ENCODE measurements at places on chromosomes 2 and 18.

DNA sequence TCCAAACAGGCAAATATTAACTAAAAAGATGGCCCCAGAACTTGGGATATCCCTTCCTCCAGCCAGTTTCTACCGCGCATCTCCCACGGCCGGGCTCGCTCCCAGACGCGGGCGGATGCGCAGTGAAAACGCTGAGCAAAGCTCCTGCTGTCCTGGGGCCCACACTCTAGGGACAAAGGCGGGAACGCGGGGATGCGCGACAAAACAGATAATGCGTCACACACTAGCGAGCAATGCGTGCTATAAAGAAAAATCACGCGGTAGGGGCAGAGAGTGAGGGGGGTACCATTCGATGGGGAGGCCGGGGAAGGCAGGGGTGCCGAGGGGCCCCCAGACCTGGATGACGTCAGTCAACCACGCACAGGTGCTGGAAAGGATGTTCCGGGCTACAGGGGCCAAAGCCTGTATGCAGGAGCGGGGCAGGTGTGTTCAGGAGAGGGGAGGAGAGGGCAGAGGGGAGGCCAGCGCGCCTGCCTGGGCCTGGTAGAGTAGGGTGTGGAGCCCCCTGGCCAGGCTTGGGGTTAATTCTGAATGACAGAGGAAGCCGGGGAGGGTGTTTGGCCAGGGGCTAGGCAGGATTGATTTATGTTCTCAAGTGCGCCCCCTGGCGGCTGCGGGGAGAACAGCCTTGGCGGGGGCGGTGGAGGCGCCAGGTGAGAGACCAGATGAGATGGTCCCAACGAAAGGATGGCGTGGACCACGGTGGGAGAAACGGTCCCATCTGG lies 14.9 kb upstream of the ITM2C start:
- peak; percentile 31 for ATAC-seq

DNA sequence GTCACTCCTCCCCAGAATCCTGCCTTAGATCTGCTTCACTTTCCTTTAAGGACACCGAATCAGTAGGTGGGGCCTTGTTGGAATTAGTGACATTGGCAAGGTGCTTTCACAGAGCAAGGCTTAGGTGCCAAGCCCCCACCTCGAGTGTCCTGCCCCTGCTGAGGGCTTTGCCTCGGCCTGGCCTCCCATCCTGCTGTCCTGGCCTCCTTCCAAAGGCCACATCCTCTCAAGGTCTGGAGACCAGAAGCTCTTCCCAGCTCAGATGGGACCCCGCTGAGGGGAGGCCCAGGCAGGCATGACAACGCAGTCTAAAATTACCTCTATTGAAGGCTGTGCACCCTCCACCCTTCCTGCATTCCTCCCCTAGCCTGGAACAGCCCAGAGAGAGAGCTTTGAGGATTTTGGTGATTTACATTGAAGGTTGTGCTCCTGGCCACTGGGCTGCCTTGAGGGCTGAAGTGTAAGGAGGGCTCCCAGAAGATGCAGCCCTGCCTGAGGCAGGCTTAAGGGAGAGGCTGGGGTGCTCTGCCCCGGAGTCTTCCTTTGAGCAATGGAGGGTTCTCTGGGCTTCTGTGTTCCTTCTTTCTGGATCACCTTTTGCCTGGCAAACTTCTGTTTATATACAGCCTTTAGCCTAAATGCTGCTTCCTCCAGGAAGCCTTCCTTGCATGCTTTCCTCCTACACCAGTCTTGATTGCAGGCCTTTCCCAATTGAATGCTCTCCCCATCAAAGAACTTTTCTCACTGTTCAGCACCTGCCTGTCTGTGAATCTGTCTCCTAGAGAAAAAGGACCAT lies 154.4 kb downstream of the DDX1 start:
- ATAC-seq, result no peak

- no peak for ATAC-seq
These were observed 682.7 kb upstream of the FANCL start for GRCh38 chr2:58923869-58924268.

DNA sequence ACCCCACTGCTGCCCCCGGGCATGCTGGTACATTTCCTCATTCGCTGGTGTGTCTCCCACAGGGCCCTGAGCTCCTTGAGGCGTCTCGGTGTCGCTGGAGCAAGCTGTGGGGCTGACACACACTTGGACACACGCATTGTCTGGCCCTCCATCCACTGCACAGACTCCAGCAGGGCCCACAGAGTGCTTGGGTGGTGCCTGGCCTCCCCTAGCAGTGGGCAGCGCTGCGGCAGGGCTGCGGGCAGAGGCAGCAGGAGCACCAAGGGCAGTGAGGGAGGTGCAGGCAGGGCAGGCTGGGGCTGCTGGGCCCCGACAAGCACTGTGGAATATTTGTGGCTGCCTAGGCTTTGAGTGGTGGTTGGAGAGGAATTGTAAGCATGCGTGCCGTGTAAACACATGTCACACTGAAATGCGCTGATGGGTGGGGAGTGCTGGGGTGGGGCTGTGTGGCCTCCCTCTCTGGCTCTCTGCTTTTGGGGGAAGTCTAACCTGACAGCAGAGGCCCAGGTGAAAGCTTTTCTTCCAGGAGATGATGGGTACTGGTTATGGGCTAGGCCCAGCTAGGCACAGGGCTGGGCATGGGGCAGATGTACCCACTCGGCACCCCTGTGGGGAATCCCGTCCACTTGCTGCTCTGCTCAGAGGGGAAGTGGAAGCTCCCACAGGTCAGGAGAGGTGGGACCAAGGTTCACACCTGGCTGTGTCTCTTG lies 55.5 kb upstream of the HS6ST1 start:
- ATAC-seq, result peak; percentile 66

GRCh38 chr2:43059183-43059897 lies 167.1 kb downstream of the ZFP36L2 start:
- peak; percentile 52 for ATAC-seq

DNA sequence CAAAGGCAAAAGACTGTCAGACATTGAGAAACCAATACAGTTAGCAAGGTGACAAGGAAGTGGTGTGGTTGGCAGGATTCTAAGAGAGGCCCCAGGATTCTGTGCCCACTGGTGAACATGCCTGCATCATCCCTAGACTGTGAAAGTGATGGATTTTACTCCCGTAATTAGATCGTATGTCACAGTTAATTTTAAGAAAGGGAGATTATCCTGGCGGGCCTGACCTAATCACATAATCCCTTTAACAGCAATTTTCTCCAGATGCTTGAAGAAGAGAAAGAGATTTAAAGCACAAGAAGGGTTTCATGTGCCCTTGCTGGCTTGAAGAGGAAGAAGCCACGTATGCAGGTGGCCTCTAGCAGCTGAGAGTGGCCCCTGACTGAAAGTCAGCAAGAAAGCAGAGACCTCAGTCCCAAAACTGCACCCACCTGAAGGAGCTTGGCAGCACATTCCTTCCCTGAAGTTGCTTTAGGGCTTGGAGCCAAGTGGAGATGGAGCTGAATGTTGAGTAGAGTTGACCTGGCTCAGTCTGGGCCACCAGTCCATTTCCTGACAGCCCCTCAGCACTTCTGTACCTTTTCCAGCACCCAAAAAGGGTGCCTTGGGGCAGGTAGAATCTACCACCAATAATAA lies 49.1 kb downstream of the GTF3C3 start:
- ATAC-seq, result no peak

- no peak for ATAC-seq
These were observed 562.3 kb downstream of the SOX11 start for GRCh38 chr2:6254441-6254840.

GRCh38 chr2:120517751-120518469 lies 172.0 kb downstream of the INHBB start:
- no peak for ATAC-seq

DNA sequence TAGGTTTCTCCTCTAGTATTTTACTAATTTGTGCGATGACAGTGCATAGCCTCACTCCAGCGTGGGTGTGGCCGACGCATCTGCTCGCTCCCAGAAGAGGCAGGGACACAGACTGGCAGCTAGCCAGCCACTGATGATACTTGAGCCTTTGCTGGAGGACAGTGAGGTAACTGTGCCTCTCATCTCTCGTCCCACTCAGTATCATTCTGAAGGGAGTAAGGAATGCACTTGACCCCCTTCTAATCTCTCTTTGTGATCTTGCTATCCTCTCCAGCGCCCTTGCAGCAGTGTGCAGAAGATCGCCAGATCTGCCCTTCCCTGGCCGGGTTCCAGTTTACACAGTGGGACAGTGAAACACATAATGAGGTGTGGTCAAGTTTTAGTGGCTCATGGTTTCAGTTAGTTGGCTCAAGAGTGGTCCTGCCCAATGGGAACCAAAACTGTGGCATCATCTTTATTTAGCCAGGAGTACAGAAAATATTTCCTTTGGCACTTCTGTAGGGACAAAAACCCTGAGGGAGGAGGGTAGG lies 17.5 kb downstream of the NCAPH start:
- no peak for ATAC-seq

DNA sequence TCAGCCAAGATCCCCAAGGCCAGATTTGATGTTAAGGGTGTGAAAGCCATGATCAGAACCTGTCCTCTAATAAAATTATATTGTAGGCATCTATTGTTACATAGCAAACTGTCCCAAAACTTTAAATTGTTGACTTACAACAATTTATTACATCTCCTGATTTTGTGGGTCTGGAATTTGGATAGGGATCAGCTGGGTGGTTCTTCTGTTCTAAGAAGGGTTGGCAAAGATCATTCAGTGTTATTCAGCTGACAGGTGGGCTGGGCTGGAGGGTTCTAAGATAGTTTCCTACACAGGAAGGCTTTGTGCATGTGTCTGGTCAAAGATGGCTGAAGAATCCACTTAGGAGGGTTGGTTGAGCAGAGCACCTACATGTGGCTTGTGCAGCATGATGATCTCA lies 50.0 kb downstream of the SOCS6 start:
- no peak for ATAC-seq

DNA sequence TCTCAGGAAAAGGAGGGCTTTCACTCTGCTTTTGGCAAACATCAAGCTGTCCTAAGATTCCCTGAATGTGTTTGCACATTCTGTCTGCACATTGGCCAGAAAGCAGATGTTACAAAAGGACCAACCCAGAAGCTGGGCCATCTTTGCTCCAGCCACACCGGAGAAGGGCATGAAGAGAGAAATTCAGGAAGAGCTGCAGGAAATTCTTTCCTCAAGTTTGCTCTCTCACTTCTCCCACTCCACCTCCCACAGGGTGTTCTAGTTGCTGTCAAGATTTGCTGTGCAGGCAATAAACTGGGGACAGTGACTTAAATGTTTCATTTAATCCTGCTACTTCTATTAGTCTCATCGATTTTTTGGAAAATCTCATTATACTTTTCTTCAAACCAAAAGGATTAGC lies 137.7 kb upstream of the UNC80 start:
- ATAC-seq, result no peak

- ATAC-seq, result no peak
These were observed 3.7 kb upstream of the ACKR3 start for GRCh38 chr2:236565879-236566402.

DNA sequence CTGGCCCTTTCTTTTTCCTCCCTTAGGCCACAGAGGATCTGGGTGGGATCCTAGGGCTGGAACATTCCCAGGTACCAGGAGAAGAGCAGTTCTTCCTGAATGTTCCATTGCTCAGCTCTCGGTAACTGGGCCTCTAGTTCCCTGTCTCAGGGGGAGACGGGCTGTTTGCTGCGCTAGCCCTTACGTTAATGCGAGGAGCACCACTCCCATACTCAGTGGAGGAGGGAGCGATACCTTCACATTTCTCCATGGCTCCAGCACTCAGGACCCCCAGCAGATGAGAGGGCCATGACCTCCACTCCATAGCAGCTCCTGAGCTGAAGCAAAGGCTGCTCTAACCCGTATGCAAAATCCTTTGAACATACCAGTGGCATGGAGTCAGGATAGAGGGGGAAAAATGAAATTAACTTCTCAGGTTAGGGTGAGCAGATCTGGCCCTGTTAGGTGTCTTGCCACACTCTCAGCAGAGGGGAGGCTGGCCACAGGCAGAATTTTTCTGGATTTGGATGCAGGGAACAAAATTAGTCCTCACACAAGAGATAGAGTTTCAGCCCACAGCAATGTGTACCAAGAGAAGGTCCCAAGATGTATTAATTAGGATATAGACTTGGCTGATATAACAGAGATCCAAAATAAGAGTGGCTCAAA lies 206.7 kb downstream of the ZFP36L2 start:
- ATAC-seq, result no peak

- ATAC-seq, result no peak
These were observed 525.6 kb downstream of the MBD2 start for GRCh38 chr18:53698907-53699306.

GRCh38 chr2:100664756-100665101 lies 101.9 kb downstream of the PDCL3 start:
- no peak for ATAC-seq

GRCh38 chr2:173547499-173547898 lies 192.8 kb downstream of the CDCA7 start:
- no peak for ATAC-seq

DNA sequence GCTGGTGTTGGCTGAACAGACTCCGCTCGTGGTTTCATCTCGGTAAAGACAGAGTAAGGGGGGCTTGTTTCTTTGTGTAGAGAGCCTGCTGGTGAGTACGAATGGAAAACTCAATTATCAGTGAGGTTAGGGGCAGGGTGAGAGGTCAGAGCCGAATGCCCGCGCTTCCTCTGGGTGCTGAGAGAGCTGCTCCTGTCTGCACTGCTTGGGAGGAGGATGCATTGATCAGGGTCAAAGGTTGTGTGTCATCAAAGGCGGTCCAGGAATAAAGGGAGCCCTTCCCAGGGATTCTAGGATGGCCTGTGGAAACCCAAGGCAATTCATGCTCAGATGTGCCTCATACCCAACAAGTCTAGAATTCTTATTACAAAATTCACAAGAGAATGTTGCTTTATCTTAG lies 143.9 kb downstream of the MYCN start:
- ATAC-seq, result no peak

- no peak for ATAC-seq
These were observed 43.9 kb downstream of the SS18 start for GRCh38 chr18:26046419-26047077.

- no peak for ATAC-seq
These were observed 23.7 kb downstream of the RNF125 start for GRCh38 chr18:32042337-32042736.

GRCh38 chr2:226154610-226155009 lies 645.0 kb downstream of the IRS1 start:
- no peak for ATAC-seq

- ATAC-seq, result no peak
These were observed 236.4 kb downstream of the PLCL1 start for GRCh38 chr2:198040835-198041234.

DNA sequence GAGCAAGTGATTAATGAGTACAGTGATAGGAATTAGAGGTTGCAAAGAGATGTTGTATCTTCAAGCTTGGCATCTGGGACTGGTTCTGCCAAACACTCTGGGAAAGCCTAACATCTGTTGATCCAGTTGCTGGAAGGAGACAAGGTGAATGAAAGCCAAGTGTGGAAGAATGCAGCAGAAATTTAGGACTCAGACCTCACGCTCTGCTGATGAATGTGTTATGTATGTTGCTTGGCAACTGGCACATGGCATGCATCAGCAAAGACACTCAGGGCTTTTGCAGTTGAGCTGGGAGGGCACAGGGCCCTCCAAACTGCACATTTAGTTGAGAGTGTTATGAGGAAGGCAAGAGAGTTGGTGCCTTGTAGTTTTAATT lies 105.5 kb downstream of the COLEC12 start:
- no peak for ATAC-seq

GRCh38 chr2:27871802-27872201 lies 18.4 kb downstream of the RBKS start:
- peak; percentile 42 for ATAC-seq

DNA sequence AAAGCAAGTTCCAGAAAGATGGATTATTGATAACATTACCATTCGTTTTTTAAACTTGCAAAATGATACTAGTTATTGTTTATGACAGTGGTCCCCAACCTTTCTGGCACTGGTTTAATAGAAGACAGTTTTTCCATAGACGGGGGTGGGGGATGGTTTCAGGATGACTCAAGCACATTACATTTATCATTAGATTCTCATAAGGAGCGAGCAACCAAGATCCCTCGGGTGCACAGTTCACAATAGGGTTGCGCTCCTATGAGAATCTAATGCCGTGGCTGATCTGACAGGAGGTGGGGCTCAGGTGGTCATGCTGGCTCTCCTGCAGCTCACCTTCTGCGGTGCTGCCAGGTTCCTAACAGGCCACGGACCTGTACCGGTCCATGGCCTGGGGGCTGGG lies 86.2 kb downstream of the BCL2 start:
- ATAC-seq, result no peak
